Stimulated activated CD4-positive, alpha-beta T cell treated with anti-CD3 and anti-CD28 coated beads, Interleukin-1b, Interleukin-23, amount 100 ng/mL, for 48 hours (primary cell): ENCODE measurements at places on chromosomes 6 and 20.
A peak's percentile ranks its signal among the peaks of the same experiment; 100 is the strongest.

GRCh38 chr6:141426400-141426980, 706.2 kb upstream of the GJE1 start:
- no peak for DNase-seq

- no peak for DNase-seq
These were observed 28.9 kb downstream of the CDH26 start for GRCh38 chr20:59987135-59987534.

DNA sequence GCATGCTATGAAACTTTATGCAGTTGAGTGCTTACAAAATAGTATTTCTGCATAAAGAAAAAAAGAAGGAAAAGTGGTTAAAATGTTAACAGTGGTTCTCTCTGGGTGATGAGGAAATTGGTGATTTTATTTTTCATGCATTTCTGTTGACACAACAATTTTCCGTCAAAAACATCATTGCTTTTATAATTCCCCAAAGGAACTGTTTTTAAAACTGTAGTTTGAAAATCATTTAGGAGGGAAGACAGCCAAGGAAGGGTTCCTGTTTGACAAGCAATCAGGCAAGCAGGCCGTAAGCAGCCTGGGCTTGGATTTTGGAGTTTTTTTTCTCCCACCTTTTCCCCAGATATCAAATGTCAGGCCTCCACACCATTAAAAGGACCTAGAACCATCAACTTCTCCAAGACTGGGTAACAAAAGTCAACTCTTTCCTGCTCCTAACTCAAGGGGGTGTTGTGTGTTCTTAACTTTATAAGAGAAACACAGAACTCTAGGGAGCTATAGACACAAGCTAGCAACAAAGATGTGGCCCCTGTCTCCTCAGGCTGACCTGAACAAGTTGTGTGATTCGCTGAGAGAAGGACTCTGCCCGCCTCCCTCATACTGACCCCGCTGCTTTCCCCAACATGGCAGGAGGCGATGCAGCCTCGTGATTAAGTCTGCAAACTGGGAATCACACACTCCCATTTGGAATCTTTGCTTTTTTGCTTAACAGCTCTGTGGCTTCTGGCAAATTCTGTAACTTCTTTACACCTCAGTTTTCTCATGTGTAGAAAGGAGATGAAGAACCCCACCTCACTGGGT, 146.6 kb downstream of the BCAS1 start:
- no peak for DNase-seq

DNA sequence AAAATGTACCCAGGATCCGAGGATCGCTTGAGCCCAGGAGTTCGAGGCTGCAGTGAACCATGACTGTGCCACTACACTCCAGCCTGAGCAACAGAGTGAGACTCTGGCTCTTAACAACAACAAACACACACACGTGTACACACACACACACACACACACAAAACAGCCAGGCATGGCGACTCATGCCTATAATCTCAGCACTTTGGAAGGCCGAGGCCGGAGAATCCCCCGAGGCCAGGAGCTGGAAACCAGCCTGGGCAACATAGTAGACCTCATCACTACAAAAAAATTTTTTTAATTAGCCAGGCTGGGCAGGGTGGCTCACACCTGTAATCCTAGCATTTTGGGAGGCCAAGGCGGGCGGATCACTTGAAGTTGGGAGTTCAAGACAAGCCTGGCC, 23.3 kb upstream of the ARFGEF2 start:
- no peak for DNase-seq

DNA sequence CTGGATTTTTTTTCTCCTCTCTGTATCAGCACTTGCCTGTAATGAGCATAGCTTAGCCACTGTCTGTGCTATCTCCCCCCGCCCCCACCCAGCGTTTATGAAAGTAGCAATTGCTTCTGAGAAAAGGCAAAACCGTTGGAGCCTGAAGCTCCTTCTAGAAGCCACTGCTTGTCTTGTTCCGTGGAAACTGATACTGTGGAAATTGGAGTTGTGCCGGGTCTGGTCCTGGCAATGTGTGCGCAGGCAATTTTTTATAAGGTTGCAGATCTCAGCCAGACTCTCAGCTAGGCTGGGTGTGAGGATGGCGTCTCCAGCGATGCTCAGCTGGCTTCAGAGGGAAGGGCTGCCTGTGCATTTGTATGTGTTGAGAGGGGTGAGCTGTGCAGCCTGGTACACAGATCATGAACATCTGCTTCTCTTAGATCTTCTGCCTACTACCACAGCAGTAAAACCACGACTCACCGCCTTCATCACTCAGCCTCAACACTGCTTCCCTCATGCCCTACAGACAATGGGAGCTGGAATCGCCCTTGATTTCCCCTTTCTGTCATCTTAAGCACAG, 72.4 kb upstream of the GTSF1L start:
- DNase-seq: no peak

GRCh38 chr6:87366072-87366827, 21.6 kb downstream of the C6orf163 start:
- no peak for DNase-seq

GRCh38 chr6:8506126-8506525, 70.8 kb upstream of the SLC35B3 start:
- no peak for DNase-seq

- DNase-seq: no peak
These were observed 373.4 kb upstream of the NOX3 start for GRCh38 chr6:155828989-155829388.

DNA sequence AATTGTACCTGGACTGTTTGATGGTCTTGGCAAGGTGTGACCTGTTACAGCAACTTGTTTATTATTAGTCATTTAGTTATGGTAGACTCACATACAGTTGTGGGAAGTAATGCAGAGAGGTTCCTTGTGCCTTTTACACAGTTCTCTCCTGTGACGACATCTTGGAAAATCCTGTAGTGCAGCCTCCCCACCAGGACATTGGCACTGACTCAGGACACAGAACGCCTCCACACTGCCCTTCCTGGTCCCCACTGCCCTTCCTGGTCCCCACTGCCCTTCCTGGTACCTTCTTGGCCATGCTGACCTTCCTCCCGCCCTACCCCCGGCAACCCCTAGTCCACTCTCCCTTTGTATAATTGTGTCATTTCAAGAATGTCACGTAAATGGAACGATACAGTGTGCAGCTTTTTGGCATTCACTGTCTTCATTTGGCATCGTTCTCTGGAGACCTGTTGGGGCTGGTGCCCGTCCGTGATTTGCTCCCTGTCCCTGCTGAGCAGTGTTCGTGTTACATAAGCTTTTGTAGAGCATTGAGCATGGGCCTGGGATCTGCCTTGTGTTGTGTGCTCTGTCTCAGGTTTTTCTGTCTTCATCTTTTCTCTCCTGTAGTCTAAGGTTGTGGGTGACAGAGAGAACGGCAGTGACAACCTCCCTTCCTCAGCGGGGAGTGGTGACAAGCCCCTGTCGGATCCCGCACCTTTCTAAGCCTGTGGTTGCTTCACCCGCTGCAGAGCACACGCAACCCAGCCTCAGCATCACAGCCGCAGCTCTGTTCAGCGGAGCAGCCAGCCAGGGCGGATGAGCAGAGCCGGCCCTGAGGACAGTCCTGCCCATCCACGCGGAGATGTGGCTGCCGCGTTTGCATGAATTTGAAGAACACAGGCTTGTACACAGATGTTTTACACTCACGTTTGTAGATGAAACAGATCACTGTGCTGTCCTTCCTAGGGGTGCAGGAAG, 5.4 kb upstream of the DNAJC5 start:
- DNase-seq: no peak

DNA sequence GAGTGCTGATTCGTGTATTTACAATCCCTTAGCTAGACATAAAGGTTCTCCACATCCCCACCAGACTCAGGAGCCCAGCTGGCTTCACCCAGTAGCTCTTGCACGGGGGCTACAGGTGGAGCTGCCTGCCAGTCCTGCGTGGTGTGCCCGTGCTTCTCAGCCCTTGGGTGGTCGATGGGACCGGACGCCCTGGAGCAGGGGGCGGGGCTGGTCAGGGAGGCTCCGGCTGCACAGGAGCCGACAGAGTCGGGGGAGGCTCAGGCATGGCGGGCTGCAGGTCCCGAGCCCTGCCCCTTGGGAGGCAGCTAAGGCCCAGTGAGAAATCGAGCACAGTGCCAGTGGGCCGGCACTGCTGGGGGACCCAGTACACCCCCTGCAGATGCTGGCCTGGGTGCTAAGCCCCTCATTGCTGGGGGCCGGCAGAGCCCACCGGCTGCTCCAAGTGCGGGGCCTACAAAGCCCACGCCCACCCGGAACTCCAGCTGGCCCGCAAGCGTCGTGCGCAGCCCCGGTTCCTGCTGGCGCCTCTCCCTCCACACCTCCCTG, 48.9 kb upstream of the UST start:
- no peak for DNase-seq

- no peak for DNase-seq
These were observed 374.4 kb downstream of the PHF3 start for GRCh38 chr6:64010010-64010409.

DNA sequence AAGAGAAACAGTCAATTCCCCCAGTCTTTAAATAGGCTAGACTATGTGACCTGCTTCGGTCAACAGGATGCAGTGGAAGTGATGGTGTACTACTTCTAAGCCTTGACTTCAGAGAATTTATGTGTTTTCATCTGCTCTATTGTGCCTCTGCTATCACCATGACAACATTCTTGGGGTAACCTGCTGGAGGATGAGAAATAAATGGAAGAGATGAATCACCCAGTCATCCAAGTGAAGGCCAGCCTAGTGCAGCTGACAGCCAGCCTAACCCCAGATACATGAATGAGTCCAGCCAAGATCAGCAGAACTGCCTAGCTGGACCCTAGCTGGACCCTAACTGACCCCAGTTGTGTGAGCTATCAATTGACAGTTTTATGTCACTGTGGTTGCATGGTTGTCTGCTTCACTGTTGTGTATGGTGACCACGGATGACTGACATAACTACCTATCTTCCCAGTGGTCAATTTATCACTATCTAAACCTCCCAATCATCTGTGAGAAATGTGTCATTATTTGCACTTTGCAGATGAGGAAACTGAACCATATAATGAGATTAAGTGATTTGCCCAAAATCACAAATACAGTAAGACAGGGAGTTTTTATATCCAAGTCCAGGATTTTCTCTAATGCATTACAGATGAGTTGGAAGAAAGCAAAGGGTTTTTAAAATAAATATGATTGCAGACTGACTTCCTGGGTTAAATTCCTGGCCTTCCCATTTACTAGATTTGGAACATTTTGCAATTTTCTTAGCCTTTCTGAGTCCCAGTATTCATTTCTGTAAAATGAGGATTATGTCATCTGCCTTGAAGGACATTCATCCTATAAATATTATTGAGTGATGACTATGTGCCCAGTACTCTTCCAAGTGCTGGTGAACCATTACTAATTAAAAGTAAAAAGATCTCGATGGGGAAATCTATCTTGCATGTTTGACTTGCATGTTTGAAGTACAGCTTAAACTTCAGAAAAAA, 136.4 kb upstream of the PLCB4 start:
- DNase-seq: no peak

DNA sequence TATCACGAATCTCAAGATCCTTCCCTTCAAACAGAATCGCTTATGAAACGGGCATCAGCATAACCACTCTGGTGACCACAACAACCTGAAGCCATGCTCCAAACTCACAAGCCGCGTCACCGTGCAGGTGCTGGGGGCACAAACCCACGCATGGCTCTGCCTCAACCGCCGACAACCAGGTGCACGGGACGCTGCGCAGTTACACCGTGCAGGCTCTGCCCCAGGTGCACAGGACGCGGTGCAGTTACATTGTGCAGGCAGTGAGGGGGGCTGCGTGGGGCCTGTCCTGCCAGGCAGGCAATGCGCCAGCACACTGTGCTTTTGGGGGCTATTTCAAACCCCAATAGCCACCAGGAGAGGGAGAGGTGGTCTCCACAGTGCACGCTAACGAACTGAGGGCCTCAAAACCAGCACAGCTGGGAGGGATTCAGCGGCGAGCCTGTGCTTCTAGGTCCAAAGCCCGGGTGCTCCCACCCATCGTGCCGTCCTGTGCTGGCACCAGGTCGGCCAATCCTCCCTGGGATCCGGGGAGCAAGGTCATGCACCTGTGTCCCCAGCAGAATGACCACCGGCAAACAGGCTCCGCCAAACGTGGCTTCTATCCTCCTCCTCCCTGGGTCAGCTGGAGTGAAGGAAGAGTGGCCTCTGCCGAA, 35.8 kb downstream of the ZBTB46 start:
- no peak for DNase-seq

GRCh38 chr6:73642530-73642929, 11.3 kb downstream of the SLC17A5 start:
- DNase-seq: no peak

DNA sequence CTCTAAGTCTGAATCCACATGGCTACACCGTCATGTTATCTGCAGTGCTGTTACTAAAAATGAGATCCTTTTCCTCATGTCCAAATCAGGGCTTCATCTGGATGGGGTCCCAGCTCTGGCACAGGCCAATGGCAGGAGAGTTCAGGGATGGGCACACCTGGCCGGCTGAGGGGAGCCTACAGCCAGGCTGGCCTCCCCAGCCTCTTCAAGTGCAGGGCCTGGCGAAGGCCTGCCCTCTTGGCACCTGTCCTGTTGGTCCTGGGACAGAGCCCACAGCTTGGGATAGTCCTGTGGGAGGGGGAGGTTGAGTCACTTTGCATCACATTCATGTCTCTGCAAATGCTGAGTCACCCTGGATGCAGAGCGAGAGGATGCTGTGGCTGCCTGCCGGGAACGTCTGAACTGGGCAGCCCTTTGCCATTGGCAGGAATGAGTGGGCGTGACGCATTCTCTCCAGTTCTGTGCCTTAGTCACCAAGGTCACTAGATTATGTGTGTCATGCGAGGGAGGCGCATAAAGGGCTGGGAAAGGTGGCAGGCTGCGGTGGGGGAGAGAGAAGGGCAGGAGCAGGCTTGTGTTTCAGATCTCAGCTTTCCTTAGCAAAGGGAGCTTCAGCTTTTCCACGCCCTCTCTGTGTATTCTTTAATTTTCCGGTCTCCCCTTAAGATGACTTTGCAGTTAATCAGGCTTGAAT, 223.2 kb upstream of the ECI2 start:
- DNase-seq: peak; percentile 66

- DNase-seq: no peak
These were observed 1.6 kb downstream of the ZBTB2 start for GRCh38 chr6:151389618-151390275.

DNA sequence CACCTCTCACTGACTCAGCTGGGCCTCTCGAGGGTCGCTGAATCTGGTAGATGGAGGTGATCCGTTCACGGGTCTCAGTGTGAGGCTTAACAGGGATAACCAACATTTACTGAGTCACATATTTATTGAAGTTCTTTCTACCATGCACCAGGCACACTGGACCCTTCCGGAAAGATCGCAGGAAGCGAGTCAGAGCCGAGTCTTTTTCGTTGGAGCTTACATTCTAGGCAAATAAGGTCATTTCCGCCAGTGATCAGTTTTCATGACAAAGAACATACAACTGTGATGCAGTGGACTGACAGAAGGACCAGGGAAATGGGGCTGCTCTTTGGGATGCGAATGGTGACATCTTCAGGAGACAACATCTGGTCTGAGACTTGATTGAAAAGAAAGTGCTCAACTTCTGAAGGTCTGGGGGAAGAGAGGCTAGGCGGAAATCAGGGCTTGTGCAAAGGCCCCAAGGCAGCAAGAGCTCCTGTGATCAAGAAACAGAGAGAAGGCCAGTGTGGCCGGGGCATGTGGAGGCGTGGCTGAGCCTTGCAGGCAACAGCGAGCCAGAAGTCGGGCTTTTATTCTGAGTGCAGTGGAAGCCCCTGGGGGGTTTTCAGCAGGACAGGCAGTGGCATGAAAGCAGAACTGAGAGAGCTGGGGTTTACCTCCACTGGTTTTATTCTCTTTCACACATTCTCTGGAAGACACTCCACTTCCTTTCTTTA, 56.7 kb downstream of the APCDD1L start:
- DNase-seq: no peak

- no peak for DNase-seq
These were observed 59.6 kb upstream of the ESR1 start for GRCh38 chr6:151747896-151748295.
